ENCODE measurements at places on chromosomes 5 and 9.

GRCh38 chr9:134240361-134240760, 76.0 kb upstream of the RNU6ATAC start:
- no peak for DNase-seq

GRCh38 chr9:38022203-38022895, 46.7 kb downstream of the SHB start:
- no peak for DNase-seq

- DNase-seq, result peak; percentile 10
Observed at GRCh38 chr5:102865171-102865509, 110.0 kb downstream of the PAM start.

DNA sequence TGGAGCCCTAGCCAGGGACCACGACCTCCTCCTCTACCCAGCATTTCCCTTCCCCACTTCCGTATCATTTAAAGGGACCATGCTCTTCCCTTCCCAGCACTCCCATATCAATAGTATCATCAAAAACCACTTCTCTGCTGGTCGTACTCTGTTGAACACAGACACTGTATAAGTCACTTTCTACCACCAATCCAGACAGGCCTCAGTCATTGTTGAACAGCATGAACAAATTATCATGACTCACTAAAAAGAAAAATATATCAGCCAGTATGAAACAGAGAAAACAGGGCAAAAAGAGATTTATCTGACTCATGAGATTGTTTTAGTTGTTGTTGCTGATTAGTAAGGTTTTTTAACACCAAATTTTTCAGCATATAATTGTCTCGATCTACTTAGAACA, 89.8 kb downstream of the CDKN2A start:
- no peak for DNase-seq

- DNase-seq, result no peak
Observed at GRCh38 chr5:14489643-14490042, 91.9 kb upstream of the OTULINL start.

DNA sequence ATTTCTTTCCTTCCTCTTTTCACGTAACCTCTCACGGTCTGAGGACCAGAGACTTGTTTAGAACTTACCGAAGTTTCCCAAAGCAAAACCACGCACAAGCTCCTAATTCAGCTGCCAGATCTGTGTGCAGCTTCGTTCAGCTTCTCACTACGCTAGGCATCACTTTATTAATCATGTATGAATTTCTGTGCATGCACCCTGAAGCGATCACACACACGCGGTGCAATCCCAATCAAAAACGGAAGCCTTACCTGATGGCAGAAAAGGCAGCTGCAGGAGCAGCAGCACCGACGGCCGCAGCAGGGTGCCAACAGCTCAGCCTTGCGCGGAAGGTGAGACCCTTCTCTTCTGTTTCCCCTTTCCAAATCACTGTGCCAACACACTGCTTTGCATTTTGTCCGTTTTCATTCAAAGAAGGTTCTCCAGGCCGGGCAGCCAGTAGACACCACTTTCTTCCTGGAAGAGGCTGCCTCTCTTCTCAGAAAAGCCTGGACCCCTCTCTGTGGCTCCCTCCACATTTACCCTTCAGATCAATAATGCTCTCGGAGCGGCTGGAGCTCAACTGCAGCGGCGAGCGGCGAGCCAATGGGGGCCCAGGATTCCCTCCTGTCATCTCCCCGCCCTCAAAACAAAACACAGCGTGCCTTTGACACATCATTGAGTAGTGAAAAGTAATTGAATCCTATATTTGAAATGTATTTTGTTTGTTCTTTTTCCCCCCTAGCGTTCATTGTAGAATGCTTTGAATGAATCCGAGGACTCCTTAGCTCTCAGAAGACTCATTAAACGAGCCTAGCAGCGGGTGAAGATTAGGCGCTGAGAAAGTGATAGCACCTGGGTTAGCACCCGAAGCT, at the start of gene CDH12:
Gene CDH12 (minus strand): TSS at position 538 of the 854 bp plus-strand sequence.
- DNase-seq, result no peak

DNA sequence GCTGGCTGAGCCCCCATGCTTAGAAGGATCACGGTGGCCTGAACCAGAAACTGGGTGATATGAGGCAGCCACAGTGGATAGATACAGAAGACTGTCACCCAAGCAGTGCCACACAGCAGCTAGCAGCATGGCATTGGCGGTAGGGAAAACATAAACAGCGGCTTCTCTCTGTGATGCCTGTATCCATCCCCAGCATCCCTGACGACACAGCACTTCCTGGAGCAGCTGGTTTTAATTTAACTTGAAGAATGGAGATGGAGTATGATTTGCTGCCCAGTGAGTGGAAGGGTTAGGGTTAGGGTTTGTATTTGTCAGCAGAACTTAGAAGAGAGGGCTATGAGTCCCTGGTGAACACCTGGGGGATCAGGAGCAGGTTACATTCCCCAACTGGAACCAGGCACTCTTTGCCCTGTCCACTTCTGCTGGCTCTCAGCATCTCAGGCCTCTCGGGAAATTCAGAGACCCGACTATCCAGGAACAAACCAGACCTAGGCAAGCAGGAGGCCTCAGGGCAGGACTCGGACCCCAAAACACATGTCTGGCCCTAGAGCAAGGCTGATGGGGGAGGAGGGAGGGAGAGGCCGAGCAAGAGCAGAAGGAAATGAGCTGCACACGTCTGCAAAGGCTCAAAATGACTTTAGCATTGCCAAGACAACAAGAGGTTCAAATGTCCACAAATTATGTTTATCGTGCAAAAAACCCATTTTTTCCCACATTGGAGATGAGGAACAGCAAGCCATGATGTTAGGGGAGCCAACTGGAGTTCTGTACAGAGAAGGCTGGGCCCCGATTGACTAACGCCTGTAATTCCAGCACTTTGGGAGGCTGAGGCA, 6.5 kb upstream of the GGTA1 start:
- peak; percentile 24 for DNase-seq

GRCh38 chr9:104686081-104686480, 8.2 kb upstream of the OR13D1 start:
- no peak for DNase-seq

DNA sequence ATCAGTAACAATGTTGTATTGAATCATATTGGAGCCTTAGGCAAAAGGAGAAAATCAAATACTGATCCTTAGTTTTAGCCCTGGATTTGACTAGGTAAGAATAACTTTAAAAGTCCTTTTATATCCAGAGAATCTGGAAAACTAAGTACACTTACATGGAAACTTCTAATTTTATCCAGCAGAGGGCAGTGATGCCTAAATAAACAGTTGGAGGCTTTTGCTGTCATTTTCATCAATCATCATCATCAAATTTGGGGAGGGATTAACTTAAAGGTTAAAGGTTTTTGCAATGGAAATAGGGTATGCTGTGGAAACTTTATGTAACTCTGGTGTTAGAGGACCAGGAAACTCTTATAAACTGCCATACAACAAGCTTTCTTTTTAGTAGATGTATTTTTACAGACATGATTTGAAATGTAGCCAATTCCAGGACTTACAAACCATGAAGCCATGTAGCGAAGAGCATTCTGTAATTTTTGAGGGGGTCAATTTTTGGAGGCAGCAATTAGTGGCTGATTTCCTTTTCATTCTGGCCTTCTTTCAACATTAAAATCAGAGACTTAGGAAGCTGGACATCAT, 112.7 kb downstream of the OSTF1 start:
- peak; percentile 25 for DNase-seq

GRCh38 chr5:88846434-88846833, 36.5 kb downstream of the MEF2C start:
- no peak for DNase-seq

GRCh38 chr5:77066823-77067442, 20.2 kb downstream of the ZBED3 start:
- DNase-seq, result peak; percentile 72

DNA sequence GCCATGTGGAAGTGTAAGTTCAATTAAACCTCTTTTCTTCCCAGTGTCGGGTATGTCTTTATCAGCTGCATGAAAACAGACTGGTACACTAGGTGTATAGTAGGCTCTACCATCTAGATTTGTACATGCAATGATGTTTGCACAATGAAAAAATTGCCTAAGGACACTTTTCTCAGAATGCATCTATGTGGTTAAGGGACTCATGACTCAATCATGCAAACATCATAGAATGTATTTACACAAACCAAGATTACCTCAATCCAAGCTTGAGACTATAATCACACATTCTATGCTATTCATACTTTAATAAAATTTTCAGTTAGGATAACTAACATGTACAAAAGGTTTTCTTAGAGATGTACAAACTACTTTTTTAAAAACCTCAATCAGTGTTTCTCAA, 1164.5 kb downstream of the CDH12 start:
- DNase-seq, result no peak

DNA sequence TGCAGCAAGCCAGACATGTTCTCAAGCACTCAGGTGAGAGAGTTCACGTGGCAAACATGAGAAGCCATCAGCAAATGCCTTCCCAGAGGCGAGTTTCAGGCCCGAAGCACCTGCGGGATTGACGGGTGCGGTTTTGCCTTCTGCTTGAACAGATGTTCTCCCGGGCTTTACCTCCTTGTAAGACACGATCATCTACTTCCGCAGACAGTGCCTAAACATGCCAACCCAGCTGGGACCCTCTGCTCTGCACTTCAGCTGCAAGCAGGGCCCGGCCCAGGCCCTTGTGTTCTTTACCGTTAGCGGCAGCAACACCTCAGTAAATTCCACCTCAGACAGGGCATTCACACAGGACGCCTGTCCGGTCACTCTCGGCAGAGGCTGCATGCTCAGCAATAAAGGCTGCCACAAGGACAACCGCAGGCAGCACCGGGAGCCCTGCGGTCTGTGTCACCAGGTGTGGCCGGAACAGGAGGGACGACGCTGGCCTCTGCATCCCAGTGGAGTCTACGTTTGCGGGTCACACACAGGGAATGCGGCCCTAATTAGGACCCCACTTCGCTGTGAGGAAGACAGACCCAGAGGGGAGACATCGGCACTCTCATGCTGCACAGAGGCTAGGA, 139.6 kb downstream of the ROR2 start:
- no peak for DNase-seq

All from AG08395 (cell line).